ENCODE measurements at places on chromosomes 5 and 9. TPM values are rescaled to one million over a fixed set of nuclear protein-coding genes. Genes with fewer than 3 reads are reported as not detected.

Gene NMUR2
- total RNA-seq = not detected

Gene OTULINL
- 10.9 TPM for total RNA-seq

Gene TPPP
- 0.21 TPM for total RNA-seq

- H3K36me3 ChIP-seq = no peaks in the 10 kb centered on the region
- peaks cover 3% of the 10 kb centered on the region for H3K4me1 ChIP-seq
- no peaks in the 10 kb centered on the region for H3K27me3 ChIP-seq
- H3K4me3 ChIP-seq = no peak overlapping the region
- DNase-seq = peak; percentile 60
Measured at GRCh38 chr5:145681686-145682085, 153.5 kb downstream of the PRELID2 start.

DNA sequence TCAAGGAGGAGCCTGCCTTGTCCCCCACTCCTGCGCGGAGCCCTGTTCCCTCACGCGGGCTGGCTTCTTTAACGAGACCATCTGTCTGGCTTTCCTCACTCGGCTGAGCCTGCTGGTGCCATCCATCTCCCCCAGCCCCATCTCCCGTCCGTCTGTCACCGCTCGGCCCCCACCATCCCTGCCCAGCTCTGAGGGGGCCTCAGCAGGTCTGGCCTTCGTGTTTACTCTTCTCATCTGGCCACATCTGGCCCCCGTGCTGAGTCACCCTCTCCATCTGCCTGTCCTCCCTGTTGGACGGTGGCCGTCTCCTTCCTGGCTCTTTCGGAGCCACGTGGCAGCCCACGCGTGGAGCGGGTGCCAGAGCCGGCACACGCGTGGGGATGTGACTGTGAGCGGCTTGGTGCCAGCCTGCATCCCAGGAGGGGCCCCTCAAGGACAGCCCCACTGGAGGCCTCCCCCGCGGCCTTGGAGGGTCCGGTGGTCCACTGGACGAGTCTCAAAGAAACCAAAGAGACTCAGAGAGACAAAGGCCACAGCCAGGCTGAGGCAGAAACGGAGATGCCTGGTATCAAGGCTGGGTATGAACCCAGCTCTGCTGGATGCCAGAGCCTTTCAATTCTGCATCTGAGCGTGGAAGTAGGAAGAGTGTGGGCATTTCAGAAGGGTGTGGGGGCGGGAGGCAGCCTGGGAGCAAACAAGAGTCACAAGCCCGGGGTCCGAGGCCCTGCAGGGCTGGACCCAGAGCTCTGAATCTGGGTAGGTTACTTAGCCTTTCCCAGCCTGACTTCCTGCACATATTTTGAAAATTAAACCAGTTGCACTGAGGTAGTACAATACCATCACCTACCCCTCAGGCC is 76.7 kb upstream of the UNC5A start:
- no peaks in the 10 kb centered on the region for H3K36me3 ChIP-seq
- H3K27ac ChIP-seq = no peak overlapping the region
- H3K4me3 ChIP-seq = no peak overlapping the region
- no peaks in the 10 kb centered on the region for H3K4me1 ChIP-seq
- H3K27me3 ChIP-seq = peaks cover 28% of the 10 kb centered on the region
- DNase-seq = no peak

DNA sequence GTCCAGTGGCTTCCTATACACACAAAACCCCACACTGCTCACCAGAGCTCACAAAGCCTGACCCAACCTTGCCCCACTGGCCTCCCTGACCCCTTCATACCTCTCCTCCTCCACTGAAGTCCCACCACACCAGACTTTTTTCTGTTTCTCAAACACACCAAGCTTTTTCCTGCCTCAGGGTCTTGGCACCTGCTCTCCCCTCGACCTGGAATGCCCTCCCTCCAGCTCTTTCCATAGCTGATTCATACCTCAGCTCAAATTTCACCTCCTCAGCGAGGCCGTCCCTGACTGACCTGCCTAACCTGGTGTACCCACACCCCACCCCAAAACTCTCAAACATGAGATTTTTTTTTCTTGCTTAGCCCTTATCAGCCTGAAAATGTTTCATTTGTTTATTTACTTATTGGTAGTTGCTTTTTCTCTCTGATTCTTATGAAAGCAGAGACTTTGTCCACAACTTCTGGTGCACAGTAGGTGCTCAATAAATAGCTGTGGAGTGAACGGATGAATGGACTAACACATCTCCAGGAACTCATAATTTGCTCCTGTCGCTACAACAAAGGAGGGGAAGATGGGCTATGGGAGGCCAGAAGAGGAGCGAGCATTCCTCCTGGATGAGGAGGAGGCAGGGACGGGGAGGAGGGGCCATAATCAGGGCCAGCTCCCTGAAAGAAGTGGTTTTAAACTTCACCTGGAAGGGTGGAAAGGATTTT is 84.3 kb downstream of the SH3TC2 start:
- H3K36me3 ChIP-seq = no peaks in the 10 kb centered on the region
- H3K4me3 ChIP-seq = no peak overlapping the region
- peaks cover 5% of the 10 kb centered on the region for H3K27me3 ChIP-seq
- DNase-seq = no peak
- H3K27ac ChIP-seq = no peak overlapping the region

DNA sequence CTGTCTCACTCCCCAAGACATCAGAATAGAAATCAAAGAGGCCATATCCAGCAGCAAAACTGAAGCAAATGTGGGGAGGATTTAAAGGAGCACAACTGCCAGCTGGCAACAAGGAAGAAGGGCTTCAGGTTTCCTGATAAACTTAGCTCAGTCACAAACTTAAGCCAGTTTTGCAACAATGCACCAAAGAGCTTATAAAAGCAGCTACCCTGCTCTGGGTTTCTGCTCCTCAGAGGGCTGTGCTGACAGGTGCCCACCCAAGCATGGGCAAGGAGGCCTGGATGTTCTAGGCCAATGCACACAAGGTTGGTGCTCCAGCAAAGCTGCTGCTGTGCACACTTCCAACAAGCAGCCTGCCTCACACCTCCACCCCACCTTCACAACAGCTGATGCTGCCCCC is 132.9 kb downstream of the SIL1 start:
- no peak for DNase-seq
- no peak overlapping the region for H3K4me3 ChIP-seq
- no peaks in the 10 kb centered on the region for H3K27me3 ChIP-seq
- no peak overlapping the region for H3K27ac ChIP-seq
- peaks cover 9% of the 10 kb centered on the region for H3K4me1 ChIP-seq

- no peaks in the 10 kb centered on the region for H3K36me3 ChIP-seq
- H3K27me3 ChIP-seq = no peaks in the 10 kb centered on the region
- H3K27ac ChIP-seq = no peak overlapping the region
- no peak for DNase-seq
- H3K4me3 ChIP-seq = no peak overlapping the region
Measured at GRCh38 chr9:105978336-105978735, 284.0 kb downstream of the TMEM38B start.

GRCh38 chr9:70519912-70520724 is 105.7 kb upstream of the KLF9 start:
- DNase-seq = peak; percentile 34
- H3K36me3 ChIP-seq = peaks cover 9% of the 10 kb centered on the region
- H3K4me3 ChIP-seq = peak overlapping the region; percentile 44
- H3K27ac ChIP-seq = peak overlapping the region; percentile 69
- no peaks in the 10 kb centered on the region for H3K27me3 ChIP-seq

DNA sequence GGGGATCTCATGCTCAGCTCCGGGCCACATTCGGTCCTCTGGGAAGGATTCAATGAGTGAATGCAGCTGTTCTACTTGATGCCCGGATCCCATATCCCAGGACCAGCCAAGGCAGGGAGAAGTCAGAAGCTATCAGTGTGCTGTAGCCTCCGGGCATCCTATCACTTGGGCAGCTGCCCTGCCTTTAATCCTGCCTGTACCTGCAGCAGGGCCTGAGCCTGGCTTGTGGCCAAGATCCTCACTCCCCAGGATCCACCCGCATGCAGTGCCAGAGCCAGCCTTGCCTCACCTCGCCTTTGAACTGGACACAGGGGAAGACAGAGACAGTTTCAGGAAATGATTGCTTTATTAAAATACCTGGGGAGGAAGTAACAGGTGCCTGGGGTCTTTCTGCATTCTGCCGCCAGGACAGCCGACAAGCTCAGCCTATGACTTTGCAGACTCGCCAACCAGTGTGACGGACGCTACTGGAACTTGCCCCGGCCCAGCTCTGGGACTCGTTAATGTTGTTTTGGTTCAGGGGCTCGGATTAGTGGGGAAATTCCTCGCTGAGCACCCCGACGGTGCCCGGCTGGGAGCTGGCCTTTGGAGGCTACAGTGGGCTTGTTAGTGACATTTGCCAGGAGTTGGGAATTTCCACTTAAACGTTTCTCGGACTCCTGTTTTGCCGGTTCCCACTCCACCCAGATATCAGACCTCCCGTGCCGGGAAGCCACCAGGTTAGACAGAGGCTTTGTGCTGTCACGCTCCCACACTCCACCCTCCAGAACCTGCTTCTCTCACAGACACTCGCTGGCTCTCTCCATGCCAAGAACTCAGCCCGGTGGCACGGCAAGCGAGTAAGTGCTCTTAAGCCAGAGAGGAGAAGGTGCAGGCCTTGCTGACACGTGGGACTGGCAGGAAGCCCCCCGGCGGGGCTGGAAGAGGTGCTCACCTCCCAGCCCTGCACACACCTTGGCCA is 721 bp downstream of the PTGES start:
- DNase-seq = no peak
- no peaks in the 10 kb centered on the region for H3K36me3 ChIP-seq
- H3K4me1 ChIP-seq = peaks cover 14% of the 10 kb centered on the region
- H3K4me3 ChIP-seq = peak overlapping the region; percentile 23

GRCh38 chr9:27361492-27361891 is 64.5 kb upstream of the EQTN start:
- H3K36me3 ChIP-seq = no peaks in the 10 kb centered on the region
- no peak for DNase-seq
- no peaks in the 10 kb centered on the region for H3K27me3 ChIP-seq
- peaks cover 14% of the 10 kb centered on the region for H3K4me1 ChIP-seq
- H3K4me3 ChIP-seq = no peak overlapping the region
- no peak overlapping the region for H3K27ac ChIP-seq

DNA sequence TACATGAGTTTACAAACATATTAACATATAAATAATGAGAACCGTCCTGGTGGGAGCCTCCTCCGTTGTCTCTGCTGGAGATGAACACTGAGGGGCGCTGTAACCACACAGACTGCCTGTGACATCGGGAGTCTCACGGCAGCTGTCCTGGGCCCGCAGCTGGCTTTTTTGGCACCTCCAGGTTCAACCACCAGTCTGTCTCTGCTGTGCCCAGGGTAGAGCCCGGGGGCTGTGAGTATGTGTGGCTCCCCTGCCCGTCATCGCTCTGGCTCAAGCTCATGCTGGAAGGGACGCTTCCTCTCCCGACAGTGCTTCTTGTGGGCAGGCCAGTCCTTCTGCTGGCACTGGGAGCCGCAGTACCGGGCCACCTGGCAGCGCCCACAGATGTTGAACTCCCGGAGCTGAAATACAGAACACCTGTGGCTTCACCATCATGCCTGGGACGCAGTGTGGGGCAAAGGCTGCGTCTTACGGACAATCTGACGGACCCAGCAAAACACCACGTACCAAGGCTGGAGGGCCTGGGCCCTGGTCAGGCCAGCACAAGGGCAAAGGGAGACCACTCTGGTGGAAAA is 3.6 kb upstream of the DPH7 start:
- no peaks in the 10 kb centered on the region for H3K27me3 ChIP-seq
- DNase-seq = peak; percentile 46
- H3K4me3 ChIP-seq = no peak overlapping the region
- H3K27ac ChIP-seq = no peak overlapping the region
- H3K4me1 ChIP-seq = peaks cover 6% of the 10 kb centered on the region

All from activated CD4-positive, alpha-beta T cell treated with anti-CD3 and anti-CD28 coated beads for 36 hours (primary cell).